Activated gamma-delta T cell treated with Interleukin-2 at 50 U/mL for 16 hours (primary cell): ENCODE measurements at places on chromosomes 1 and 21.

GRCh38 chr1:228723921-228724320 lies 11.4 kb upstream of the RHOU start:
- DNase-seq = no peak

- no peak for DNase-seq
These were observed 53.3 kb upstream of the EPS8L3 start for GRCh38 chr1:109816975-109817535.

GRCh38 chr1:154846565-154847442 lies 23.3 kb downstream of the KCNN3 start:
- DNase-seq = no peak

- DNase-seq = no peak
These were observed 10.5 kb upstream of the LAX1 start for GRCh38 chr1:203754455-203754864.

DNA sequence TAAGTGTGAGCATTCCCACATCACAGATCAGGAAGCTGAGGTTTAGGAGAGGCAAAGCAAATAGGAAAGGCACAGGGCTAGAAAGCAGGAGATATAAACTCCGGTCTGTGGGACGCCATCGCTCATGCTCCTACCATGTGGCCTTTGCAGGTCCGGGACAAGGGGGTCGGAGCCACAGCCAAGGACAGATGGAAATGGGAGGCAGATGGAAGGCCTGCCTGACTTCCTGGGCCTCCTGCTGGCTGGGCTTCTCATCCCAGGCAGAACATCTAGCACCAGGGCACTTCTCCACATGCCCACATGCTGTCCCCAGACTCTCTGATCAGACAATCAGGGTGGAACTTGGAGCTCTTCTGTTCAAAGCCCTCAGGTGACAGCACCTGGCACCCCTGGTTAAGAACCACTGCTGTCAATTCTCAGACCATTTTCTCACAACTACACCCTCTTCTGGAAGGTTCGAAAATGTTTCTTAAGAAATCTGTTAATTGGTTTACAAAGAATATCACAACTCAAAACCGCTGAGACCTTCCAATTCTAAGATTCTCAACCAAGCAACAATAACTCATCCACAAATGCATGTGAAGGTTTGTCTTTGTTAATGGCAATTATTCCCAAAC lies 173.3 kb upstream of the EDN2 start:
- DNase-seq = no peak

- no peak for DNase-seq
These were observed 90.1 kb downstream of the PKN2 start for GRCh38 chr1:88774151-88774556.

DNA sequence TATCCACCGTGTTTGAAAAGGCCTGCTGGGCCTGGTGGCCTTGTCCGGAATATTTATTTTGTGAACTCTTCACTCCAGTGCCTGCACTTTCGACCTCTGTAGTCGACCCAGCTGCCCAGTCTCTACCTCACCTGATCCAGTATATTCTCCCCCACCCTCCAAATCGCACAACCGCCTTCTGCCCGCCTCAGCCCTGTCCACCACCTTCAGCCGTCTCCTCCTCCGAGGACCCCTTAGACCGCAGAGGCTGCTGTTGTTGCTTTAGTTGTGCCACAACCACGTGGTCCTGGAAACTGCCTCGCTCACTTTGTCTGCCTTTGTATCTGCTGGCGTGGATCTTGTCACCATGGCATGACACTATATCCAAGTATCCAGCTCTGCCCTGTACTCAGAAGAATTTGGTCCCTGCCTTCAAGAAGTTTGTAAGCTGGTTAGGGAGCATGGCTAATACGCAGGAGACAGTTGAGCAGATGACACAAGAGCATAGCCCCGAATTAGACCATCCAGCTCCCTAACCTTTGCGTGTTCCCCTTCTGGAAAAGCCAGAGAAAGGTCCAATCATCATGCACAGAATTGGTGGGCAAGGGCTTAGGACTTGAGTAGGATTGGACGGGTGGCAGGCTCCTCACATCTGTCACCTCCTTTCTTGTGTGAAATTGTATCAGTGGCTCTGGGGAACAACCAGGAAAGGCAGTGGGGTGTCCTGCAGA lies 1.5 kb downstream of the PHGDH start:
- no peak for DNase-seq
